NCI-H1105 (cell line): ENCODE measurements at places on chromosomes 5 and 9.

- DNase-seq, result no peak
Measured at GRCh38 chr5:178786859-178787499, 56.5 kb upstream of the ZNF354A start.

GRCh38 chr5:95649842-95650620 lies 3.5 kb downstream of the RFESD start:
- no peak for DNase-seq

- DNase-seq, result no peak
Measured at GRCh38 chr5:111649516-111649915, 107.5 kb downstream of the NREP start.

DNA sequence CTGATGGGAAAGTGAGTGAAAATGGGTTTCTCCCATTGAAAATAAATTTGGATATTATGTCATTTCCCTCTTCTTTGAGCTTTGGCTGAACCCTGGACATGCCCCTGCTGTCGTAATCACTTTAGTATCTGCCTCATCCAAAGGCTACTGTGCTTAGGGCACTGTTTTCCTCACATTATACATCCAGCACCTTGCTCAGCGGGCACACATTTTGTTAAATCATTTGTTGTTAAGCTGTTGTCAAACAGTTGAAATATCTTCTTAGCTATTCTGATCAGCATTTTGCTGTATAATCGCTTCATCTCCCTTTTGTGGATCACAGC lies 352.7 kb upstream of the CD180 start:
- no peak for DNase-seq

- DNase-seq, result no peak
Measured at GRCh38 chr5:171447226-171447625, 27.8 kb downstream of the FGF18 start.

DNA sequence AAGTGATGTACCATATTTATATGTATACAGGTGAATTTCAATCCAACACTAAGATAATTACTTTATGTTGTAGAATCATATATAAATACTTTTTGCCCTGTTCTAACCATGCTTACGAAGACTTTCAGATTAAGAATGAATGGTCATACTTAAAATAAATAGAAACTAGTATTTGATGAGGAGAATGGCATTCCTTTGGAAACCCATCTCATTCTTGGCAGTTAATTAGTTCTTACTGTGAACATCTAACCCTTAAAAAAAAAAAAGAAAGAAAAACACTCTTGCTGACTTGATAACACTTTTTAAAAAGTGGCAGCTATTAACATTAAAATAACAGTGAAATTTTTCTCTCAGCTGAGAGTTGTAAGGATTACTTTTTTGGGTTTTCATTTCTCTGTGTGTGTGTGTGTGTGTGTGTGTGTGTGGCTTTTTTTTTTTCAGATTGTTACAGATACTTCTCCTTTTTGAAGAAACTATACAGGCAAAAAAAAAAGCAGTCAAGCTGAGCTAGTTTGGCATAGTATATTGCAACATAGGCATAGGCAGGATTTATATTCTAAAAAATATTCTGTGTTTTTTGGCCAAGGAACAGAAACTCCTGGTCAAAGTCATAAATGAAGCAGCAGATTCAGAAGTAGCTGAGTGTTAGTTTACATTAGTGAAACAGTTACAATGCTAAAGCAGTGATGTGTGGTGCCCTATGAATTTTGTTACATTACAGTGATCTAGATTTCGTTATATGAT lies 163.5 kb downstream of the CD180 start:
- no peak for DNase-seq

DNA sequence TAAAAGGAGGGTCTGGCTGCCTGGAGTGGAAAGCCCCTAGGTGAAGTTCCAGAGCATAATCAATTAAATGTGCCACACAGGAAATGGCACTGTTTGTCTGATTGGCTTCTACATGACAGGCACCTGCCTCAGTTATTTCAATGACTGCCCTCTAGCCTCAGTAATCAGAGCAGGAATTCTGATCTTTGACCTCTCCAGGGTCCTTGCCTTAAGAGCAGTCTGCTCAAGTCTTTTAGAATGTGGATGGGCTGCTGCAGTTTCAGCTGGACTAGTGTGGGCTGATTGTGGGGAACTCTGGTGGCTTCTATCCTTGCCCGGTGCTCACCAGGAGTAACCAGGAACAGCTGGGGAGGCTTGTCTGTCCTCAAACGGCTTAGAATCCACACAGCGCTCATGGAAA lies 98.9 kb downstream of the LIX1 start:
- DNase-seq, result no peak

DNA sequence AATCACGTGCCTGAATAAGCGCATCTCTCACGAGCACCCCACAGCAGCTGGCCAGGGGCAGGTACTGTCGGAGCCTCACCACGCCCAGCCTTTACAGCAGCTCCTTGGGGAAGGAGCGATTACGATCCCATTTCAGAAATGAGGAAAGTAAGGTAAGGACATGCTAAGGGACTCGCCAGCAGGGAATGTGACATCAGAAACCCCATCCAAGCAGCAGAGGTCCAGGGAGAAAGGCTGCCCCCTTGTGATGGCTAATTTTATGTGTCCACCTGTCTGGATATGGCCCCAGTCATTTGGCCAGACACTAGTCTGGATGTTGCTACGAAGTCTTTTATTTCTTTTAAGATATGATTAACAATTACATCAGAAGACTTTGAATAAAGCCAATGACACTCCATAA lies 77.3 kb downstream of the UBE2QL1 start:
- no peak for DNase-seq

DNA sequence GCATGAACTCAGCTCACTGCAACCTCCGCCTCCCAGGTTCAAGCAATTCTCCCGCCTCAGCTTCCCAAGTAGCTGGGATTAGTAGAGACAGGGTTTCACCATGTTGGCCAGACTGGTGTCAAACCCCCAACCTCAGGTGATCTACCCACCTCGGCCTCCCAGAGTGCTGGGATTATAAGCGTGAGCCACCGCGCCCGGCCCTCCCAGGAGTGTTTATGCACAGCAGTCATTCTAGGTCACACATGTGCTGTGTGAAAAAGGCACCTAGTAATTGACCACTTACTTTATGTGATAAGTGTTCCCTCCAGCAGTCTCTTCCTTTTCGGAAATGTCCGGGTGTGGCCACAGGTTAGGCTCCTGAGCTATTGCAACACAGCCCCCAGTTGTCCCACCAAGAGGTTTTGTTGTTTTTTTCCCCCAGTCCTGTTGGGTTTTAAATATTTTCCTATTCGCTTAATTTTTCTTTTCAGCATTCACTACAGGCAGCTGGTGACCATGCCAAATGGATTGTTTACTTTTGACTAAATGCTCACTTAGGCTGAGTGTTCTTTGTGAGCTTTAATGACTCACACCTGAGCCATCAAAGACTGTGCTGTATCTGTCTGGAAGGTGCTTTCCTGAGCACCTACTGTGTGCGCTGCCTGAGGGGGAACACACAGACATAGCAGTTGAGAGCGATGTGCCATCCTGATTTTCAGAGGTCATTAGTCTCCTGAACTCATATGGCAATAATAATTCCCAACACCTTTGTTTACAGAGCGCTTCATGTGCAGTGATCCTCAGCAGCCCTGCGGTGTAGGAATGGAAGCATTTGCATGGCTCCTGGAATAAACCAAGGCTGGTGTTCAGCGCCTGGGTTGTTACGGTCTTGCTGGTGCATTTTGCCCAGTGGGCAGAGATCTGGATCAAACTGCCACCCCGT lies 94.3 kb downstream of the MVB12B start:
- peak; percentile 63 for DNase-seq

DNA sequence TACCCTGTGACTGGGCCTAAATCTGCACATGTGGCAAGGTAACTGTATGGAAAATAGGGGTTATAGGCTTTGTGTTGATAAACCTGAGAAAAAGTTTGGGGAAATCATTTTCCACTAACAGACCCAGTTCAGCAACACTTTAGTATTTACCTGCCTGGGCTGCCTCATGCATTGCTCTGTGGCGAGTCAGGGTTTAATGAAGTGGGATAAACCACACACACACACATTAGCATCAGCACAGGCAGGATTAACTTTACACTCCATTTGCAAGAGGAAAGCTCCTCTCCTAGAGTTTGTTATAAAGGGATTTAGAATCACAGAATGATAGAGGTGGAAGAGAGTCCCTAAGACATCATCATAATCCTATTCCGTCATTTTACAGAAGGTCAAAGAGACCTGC lies 20.0 kb upstream of the ZCCHC7 start:
- DNase-seq, result no peak

GRCh38 chr9:98185611-98186171 lies 6.7 kb downstream of the CORO2A start:
- DNase-seq, result no peak

DNA sequence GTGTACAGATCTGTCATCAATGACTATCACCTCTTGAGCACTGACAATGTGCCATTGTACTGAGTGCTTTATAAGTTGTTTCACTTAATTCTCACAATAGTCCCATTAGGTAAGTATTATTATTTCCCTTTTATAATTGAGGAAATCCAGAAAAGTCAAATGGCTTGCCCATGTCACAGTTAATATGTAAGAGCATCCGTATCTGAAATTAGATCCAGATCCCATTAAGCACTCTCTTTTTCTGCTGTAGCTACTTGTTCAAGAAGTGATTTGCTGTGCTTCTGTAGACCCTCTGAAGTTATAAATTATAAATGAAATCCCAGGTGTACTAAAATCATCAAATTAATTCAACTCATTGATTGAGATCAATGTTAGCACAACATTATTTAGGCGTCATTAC lies 94.7 kb downstream of the INIP start:
- DNase-seq, result no peak

GRCh38 chr9:79939819-79940218 lies 368.1 kb downstream of the TLE4 start:
- no peak for DNase-seq

DNA sequence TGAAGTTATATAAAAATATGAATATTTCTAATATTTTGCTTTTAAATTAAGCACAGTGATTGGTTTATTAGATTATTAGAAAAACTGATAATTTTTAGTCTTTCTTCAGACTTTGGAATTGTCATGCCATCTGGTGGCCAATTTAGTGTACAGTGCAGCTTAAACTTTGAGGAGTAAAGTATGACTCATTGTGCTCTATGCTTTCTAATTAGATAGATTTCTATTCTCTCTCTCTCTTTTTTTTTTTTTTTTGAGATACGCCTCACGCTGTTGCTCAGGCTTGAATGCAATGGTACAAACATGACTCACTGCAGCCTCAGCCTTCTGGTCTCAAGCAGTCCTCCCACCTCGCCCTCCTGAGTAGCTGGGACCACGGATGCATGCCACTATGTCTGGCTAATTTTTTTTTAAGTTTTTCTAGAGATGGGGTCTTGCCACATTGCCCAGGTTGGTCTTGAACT lies 42.1 kb upstream of the GPR21 start:
- no peak for DNase-seq

- DNase-seq, result no peak
Measured at GRCh38 chr5:7473115-7473514, 77.2 kb downstream of the ADCY2 start.

- peak; percentile 8 for DNase-seq
Measured at GRCh38 chr5:67297376-67297775, 100.8 kb upstream of the CD180 start.

GRCh38 chr9:133351908-133352634 lies 4.1 kb downstream of the RPL7A start:
- no peak for DNase-seq

DNA sequence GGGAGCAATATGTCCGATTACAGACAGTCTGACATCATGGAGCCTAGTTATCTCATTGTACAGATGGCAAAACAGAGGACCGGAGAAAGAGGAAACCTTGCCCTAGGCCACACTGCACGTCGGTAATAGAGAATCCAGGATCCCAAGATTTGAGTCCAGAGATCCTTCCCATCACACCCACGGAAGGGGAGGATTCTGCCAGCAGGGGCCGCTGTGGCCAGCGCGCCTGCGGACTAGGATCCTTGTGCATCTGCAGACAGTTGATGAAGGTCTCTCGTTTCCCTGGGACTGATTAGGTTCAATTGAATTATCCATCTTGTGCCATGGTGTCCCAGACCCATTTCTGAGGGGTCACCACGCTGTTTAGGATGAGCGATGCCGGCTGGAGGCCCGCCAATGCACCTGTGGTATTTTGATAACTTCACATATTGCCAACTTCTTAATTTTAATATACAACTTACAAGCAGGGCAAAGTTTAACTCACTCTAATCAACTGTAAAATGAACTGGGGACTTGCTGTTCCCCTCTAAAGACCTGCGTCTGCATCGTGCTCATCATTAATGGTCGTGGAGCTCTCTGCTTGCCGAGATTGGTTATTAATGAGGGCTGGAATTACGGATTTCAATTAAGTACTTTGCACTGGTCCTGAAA lies 592.7 kb upstream of the BRINP1 start:
- DNase-seq, result no peak

DNA sequence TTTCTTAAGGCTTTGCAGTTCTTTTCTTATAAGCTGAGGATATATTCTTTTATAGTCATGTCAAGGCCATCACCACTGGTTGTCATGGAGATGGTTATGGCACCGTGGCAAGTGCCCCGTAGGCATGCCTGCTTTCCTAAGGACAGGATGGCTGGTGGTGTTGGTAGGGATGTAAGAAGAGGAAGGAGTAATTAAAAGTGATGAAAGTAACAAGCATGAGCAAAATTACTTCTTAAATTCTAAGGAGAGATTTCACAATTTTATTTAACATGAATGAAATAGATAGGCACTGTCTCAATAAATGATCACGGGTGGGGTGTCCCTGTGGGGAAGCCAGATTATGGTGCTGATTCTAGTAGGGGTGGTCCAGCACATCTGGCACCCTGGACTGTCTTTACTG lies 290.2 kb upstream of the KLF4 start:
- no peak for DNase-seq

GRCh38 chr5:78922879-78923621 lies 62.1 kb downstream of the ARSB start:
- DNase-seq, result no peak

DNA sequence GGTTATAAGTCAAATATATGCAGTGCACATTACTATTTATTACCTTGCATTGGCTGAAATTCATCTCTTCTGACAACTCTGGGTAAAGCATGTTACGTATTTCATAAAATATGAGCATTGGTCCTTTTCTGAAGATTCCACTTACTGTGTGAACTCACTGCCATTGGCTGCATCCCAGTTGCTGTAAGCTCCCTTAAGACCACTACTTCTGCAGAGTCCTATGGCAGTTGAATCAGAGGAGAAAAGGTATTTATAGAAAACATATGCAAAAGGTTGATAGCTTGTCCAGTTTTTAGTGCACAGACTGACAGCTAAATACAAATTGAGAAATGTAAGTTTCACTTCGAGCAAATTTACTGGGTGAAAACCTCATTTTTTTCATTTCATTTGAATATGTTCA lies 394.6 kb upstream of the ARRDC3 start:
- no peak for DNase-seq

- DNase-seq, result no peak
Measured at GRCh38 chr9:135145312-135145711, 57.8 kb downstream of the OLFM1 start.

- no peak for DNase-seq
Measured at GRCh38 chr9:113386571-113387393, 10.0 kb upstream of the HDHD3 start.

- no peak for DNase-seq
Measured at GRCh38 chr5:172559004-172559932, 81.8 kb upstream of the NEURL1B start.

GRCh38 chr5:36575361-36575781 lies 31.0 kb upstream of the SLC1A3 start:
- DNase-seq, result no peak

- DNase-seq, result no peak
Measured at GRCh38 chr5:54109626-54110330, 200.6 kb downstream of the ARL15 start.
